NCI-H226 (cell line): ENCODE measurements at places on chromosomes 7 and 10.

- no peak for DNase-seq
These were observed 20.2 kb upstream of the INSIG1 start for GRCh38 chr7:155277385-155277994.

- DNase-seq, result no peak
These were observed 292.0 kb upstream of the FZD8 start for GRCh38 chr10:35933940-35934641.

- peak; percentile 20 for DNase-seq
These were observed 50.6 kb upstream of the NPY start for GRCh38 chr7:24233386-24233785.

DNA sequence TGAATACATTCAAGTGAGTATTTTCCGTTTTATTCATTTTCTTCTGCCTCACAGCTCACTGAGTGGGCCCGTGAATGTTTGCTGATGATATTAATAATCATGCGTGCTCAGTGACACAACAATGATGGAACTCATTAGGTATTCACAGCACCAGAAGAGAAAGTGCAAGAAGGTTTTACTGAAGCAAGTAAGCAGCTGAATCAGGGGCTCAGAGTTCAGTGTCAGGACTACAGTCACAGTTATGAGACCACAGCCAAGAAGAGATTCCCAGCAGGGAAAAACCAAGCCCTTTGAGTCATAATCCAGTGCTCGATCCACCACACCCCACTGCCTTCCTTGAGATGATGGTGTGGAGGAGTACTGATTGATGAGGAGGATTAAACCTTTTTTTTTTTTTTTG, 247.4 kb downstream of the KIAA1217 start:
- DNase-seq, result peak; percentile 87

GRCh38 chr7:2860627-2861133, 16.6 kb upstream of the GNA12 start:
- no peak for DNase-seq

GRCh38 chr7:47407136-47407535, 174.8 kb downstream of the TNS3 start:
- DNase-seq, result no peak

- no peak for DNase-seq
These were observed 235.7 kb upstream of the CCDC6 start for GRCh38 chr10:60141896-60142559.

DNA sequence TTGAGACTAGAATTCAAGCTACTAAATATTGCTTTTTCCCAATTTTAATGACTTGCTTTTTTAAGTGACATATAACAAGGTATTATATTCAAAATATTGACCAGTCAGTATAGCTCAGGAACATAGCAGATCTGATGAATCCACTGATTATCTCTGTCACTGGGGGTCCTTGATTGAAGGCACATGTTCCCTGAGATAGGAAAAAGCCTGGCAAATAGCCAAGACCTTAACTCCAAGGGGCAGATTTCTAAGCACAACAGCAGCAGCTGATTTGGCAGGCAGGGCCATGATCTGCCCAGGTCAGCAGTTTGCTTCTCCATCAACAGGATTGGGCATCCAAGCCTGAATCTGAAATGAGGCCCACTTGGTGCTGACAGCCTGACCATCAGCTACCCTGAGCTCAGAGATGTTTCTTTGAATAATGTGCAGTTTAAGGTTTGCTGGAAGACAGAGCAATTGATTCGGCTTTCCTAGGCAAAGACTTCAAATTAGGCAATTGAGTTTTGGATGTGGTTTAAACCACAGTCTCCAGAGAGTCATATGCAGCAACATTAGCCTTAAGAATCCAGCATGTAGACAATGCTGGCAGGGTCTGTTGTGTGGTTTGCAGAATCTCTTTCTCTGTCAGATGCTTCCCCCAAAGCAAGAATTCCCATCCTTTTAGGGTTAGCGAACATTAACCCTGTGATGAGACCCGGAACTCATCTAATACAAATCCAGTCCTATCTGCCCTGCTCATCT, 352.6 kb downstream of the ADRA2A start:
- no peak for DNase-seq

DNA sequence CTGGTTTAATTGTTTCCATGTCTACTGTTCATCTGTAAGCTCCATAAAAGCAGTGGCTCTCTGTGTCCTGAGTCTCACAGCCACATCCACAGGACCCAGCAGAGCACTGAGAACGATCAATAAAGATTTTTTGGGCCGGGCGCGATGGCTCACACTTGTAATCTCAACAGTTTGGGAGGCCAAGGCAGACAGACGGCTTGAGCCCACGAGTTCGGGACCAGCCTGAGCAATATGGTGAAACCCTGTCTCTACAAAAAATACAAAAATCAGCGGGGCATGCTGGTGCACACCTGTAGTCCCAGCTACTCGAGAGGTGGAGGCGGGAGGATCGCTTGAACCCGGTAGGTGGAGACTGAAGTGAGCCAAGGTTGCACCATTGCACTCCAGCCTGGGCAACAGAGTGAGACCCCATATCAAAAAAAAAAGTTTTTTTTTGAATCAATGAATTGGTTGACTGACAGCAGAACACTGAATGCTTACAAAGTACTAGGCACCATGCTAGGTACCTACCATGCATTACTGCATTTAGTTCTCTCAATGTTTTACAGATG, 4.5 kb downstream of the SLC37A3 start:
- DNase-seq, result no peak

- DNase-seq, result no peak
These were observed 667.3 kb downstream of the PARD3 start for GRCh38 chr10:34147641-34148304.

DNA sequence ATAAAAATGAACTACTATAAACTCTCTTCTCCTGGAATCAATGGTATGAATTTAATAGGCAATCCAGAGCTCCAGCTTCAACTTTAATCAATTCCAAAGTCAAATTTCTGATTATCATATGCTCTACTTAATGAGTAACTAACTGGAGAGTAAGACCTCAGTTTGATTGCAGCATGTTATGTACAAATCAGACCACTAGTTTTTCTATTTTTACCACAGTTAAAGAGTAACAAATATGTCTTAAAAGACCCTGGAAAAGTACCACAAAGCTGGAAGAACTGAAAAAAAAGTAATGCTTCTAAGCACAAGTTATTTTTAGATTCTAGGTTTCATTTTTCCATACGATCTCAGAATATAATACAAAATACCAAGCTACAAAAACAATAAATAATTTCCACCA, 56.0 kb upstream of the TNKS2 start:
- no peak for DNase-seq

DNA sequence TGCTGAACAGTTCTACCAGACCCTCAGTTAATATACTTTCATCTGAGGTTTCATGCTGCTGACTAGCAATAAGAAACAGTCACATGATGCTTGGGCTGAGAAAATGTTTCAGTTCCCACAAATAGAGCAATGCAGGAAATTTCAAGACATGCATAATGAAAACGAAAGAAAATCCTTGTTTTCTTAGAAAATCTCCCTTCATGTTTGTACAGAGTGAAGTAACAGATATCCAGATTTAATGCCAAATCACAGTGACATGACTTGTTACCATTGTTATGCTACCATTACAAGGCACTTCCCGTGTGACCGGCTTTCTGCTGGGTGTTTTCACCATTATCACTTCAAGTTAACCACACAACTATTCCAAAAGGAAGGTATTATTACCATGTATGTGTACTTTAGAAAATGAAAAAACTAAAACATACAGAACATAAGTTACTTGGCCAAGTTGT, 121.7 kb downstream of the DOCK4 start:
- DNase-seq, result no peak

DNA sequence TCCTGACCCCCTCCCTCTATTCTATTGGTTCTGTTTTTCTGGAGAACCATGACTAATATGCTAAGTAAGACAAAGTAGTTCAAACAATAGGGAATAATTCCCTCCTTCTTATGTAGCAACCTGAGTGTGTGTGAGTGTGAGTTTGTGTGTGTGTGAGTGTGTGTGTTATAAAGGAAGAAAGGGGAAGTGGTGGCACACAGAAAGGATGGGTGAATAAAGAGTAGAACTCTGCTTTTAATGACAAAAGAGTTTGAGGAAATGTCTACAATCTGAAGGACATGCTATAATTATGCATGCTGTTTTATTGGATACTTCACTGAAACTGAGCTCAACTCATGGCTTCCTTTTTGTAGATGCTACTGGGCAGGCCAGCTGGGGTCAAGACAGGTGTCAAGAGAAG, 489.5 kb downstream of the REEP3 start:
- DNase-seq, result no peak

DNA sequence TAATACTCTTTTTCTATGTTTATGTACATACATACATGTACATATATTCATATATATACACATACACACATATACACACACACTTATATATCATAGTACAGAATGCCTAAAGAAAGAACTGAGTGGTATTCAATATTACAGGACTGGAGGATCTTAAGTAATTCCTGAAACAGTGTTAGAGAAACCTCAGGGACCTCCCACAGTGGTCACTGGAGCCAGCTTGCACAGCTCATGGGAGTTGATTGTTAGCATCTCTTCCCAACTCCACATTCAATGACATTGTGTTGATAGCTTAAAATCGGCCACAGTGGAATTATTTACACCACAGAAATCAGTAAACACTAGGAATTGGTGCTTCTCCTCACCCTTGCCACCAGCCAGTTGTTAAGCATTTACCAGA, 6.0 kb downstream of the LRRC17 start:
- no peak for DNase-seq

DNA sequence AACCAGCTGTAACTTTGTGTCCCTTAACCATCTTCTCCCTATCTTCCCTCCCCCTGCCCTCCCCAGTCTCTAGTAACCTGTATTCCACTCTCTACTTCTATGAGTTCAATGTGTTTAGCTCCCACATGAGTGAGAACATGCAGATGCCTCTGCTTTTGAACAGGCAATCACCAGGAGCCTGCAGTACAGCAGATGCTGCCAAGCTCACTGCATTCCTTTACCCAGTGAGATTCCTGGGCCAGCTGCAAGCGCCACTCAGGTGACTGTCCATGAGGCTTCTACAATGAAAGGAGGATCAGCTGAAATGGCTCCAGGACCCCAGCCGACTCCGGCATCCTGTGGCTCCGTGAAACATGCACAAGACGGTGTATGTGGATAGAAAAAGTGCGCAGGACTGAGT, 15.7 kb downstream of the GRID1 start:
- no peak for DNase-seq

DNA sequence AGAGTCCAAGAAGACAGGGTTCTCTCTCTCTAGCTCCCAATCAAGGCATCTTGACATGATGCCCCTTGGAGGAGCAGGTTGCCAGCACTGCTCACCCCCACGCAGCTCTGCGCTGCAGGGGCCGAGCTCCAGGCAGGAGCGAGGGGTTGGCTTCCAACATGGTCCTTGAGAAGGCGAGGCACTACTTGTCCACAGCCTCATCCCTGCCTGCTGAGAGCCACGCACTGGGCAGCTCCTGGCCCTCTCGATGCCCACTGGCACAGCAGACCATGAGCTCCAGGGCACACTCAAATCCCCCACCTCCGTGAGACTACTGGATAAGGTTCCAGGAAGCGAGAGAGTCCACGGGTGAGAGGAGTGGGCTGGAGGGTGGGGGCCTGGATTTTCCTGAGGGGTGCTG, 31.1 kb downstream of the RAMP3 start:
- DNase-seq, result no peak
